T-helper 9 cell (primary cell): ENCODE measurements at places on chromosomes 2 and 18.

GRCh38 chr2:20176760-20177159 is 48.2 kb downstream of the SDC1 start:
- no peak for DNase-seq

- DNase-seq = no peak
Observed at GRCh38 chr2:239109041-239109927, 261.4 kb downstream of the TWIST2 start.

- DNase-seq = no peak
Observed at GRCh38 chr2:101083613-101084012, 67.6 kb downstream of the TBC1D8 start.

GRCh38 chr2:15813481-15814266 is 126.7 kb upstream of the MYCN start:
- no peak for DNase-seq

GRCh38 chr2:119517433-119517832 is 6.8 kb downstream of the SCTR start:
- DNase-seq = peak; percentile 5

DNA sequence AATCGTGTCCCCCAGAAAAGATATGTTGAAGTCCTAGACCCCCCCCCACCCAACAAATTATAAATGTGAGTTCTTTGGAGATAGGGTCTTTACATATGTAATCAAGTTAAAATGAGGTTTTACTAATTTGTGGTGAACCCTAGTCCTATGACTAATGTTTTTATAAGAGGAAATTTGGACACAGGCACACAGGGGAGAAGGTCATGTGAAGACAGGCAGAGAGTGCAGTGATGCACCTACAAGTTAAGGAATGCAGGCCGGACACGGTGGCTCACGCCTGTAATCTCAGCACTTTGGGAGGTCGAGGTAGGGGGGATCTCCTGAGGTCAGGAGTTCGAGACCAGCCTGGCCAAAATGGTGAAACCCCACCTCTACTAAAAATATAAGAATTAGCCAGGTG is 5.8 kb upstream of the PMAIP1 start:
- no peak for DNase-seq

GRCh38 chr2:179264368-179265081 is at the start of gene SESTD1:
Gene SESTD1, minus strand, starts transcription at chr2:179264832. Its CDS starts 72,991 bp downstream, at chr2:179191841.
- peak; percentile 41 for DNase-seq

- DNase-seq = peak; percentile 99
Observed at GRCh38 chr2:231464576-231465540, 574 bp upstream of the NCL start.

- no peak for DNase-seq
Observed at GRCh38 chr2:238173692-238174091, 14.9 kb downstream of the ERFE start.

GRCh38 chr18:58557008-58557435 is 71.9 kb downstream of the ALPK2 start:
- DNase-seq = no peak

DNA sequence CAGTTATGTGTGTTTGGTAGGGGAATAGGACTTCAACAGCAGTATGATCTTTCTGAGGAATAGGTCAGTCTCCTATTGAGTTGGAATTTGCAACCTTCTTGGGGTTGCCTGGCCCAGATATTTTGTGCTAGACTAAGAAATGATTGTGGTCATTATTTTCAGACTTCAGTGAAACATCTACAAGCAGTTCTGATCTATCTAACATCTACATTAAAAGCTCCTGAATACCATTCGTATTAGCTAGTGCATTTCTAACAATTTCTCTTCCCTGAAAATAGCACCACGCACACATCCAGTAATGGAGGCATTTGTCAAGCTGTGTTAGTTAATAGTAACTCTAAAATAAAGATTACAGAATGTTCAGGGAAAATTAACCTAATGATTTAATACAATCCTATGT is 179.3 kb downstream of the FIGN start:
- DNase-seq = no peak

DNA sequence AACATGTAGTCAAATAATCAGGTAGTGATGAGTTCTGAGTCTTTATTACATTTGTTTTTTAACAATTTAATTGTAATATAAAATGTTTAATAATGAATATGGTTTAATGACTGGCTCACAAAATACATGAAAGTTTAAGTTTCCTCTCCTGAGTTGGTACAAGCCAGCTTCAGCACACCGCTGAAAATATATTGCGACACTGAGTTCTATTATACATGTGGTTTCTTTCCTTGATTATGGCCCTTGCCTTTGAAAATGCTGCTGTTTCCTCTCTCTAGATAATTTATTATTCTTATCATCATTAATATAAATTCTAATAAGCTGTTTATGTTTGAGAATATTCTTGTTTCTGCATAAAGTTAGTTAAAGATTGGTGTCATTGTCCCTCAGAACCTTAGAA is 249.3 kb downstream of the PARD3B start:
- no peak for DNase-seq

- DNase-seq = no peak
Observed at GRCh38 chr2:1011006-1011405, 60.4 kb downstream of the SNTG2 start.

- no peak for DNase-seq
Observed at GRCh38 chr18:49491534-49491856, 4.5 kb upstream of the C18orf32 start.
